ENCODE measurements at places on chromosomes 13 and 19. TPM values are rescaled to one million over a fixed set of nuclear protein-coding genes. Genes with fewer than 3 reads are reported as not detected.

The ZNF850 gene
- total RNA-seq = 1.2 TPM

The NLRP8 gene
- total RNA-seq = not detected

The TEX29 gene
- not detected for total RNA-seq

The ZSCAN22 gene
- total RNA-seq = 1.3 TPM

The TRPC4 gene
- total RNA-seq = 9.9 TPM

The BRCA2 gene
- 0.89 TPM for total RNA-seq

The LGALS14 gene
- not detected for total RNA-seq

The PALM gene
- 12.6 TPM for total RNA-seq

The TMC4 gene
- total RNA-seq = 99.5 TPM

The HIF3A gene
- 156 TPM for total RNA-seq

The GGN gene
- not detected for total RNA-seq

The NKG7 gene
- 7.7 TPM for total RNA-seq

The ZNF221 gene
- 6.6 TPM for total RNA-seq

The DAND5 gene
- not detected for total RNA-seq

The OR7C1 gene
- total RNA-seq = not detected

The MBD3L1 gene
- not detected for total RNA-seq

The URAD gene
- not detected for total RNA-seq

The OR4F17 gene
- not detected for total RNA-seq
